ENCODE measurements at places on chromosomes 5 and 9. TPM values are rescaled to one million over a fixed set of nuclear protein-coding genes. Genes with fewer than 3 reads are reported as not detected.

- no peak for DNase-seq
Observed at GRCh38 chr5:746258-746761, 38.2 kb downstream of the ZDHHC11B start.

DNA sequence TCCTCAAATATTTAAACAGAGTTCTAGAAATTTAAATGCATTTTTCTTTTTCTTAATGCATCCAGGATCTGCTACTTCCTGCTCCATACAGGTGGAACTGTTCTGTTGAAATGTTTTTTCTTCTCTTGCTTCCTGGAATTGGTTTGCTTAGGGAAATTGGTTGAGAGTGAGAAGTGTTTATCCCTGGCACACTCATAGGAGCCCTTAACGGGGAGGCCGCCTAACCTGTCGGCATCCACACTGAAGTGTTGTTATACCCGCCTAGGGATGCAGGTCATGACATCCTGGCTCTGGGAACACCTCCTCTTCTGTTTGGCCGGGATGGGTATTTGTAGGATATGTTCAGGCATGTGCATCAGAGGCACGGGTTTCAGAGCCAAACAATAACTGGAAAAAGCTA, 239.7 kb downstream of the GADD45G start:
- DNase-seq, result no peak

DNA sequence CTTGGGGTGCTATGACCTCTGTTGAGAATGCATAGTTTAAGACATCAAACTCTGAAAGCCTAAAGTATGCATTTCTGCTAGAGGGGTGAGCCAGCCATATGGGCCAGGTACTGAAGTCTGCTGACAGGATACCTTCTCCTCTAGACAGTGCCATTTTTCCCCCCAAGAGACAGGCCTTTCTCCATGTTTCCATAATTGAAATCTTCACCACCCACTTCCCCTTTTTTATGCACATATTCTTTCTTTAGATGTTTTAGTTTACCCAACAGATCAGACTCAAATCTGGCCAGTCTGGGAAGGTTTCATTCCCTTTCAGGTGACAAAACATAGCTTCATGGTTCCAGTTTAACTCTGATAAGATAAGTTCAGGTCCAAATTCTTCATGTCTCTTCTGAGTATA, 212.8 kb downstream of the ADCY2 start:
- DNase-seq, result no peak

DNA sequence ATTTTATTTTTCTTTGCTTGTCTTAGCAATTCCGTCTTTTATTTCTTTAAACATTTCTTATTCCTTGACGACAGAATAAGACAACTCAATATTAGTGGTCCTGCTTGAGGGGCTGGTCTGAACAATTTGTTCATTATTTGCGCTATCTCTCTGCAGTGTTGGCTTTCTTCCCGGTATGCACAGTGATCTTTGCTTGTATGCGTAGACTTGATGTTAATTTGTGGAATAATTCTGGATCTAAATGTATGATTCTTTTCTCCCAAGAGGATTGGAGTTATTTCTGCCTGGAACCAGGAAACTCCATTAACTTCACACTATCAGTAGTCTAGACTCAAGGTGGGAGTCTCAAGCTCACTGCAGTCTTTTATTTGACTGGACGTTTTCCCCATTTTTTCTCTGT, 80.4 kb downstream of the KDM4C start:
- DNase-seq, result no peak

- no peak for DNase-seq
Observed at GRCh38 chr5:77957931-77958521, 181.9 kb upstream of the TBCA start.

GRCh38 chr9:93254061-93254481, 70.1 kb downstream of the WNK2 start:
- DNase-seq, result no peak

Gene DROSHA
- 92.0 TPM for total RNA-seq

Gene ZNF300
- total RNA-seq, result 2.4 TPM

Gene KIF4B
- not detected for total RNA-seq
